ENCODE measurements at places on chromosomes 1 and 21.

DNA sequence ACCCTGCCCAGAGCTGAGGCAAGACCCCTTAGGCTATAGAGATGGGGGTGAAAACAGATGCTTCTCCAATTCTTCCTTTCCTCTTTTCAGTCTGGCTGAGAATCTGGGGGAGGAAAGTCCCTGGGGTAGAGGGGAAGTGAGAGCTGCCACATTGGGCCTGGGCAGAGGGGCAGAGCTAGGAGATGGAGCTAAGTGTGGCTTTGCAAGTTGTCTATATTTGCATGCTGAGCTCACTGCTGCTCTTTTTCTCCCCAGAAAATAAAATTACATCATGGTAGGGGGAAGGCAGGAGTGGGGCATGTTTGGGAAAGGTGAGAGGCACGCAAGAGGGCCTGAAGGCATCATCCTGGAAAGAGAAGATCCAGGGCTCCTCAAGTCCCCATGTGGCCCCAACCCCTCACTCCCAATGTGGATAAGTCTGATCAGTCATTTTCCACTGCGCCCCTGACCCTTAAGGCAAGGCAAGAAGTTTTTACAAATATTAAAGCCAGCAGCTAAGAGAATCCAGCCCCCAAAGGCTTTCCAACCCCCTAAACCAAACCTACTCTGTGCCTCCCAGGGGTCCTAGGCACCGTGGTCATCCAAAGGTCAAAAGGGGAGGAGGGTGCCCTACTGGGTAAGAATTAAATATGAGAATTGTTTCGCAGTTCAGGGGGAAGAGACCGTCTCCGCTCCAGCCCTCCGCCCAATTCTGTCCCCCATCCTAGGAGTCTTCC, 500 bp upstream of the PEA15 start:
- no peak for DNase-seq

- DNase-seq = no peak
These were observed 14.0 kb downstream of the KRTAP21-2 start for GRCh38 chr21:30733026-30733425.

DNA sequence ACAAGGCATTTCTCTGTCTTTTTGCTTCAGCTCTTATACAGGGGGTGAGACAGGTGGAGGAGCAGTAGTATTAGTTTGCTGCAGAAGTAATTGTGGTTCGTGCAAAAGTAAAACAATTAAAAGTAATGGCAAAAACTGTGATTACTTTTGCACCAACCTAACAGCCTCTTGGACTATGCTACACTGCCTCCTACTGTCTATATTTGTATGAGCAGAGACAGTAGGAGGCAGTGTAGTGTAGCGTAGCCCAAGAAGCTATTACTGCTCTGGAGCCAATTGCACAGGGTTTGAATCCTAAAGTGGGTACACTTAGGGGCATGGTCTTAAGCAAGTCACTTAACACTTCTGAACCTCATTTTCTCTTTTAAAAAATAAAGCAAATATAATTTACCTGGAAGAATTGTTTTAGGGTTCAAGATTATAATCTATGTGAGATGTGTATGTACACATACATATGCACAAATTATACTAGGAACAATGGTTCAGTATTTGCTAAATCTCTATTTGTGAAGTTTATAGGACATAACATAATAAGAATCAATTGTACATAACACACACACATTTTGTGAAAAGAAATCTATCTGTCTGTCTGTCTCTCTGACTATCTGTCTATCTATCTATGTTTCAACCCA, 103.8 kb downstream of the BRINP3 start:
- no peak for DNase-seq

- no peak for DNase-seq
These were observed 214.3 kb upstream of the ESRRG start for GRCh38 chr1:216937491-216937890.

DNA sequence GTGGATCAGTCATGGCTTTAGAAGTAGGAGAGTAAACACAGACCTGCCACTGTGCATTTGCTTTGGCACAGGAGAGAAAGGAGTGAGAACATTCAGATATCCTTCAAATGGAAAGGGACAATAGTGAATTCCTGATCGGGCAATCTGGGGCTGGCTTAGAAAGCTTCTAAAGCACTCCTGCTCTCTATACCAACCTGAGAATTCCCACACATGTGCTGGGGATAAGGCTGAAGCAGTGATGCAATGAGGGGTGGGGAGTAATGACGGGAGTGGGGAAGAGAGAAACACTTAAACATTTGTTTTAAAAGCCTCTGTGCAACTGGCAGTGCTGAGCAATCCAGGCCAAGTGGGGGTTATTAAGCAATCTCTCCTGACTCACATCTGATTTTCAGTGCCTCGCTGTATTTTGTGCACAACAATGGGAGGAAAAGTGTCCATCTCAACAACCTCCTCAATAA, 108.8 kb downstream of the KIAA0319L start:
- DNase-seq = no peak
